ENCODE measurements at places on chromosomes 7 and 10. TPM values are rescaled to one million over a fixed set of nuclear protein-coding genes. Genes with fewer than 3 reads are reported as not detected.

- no peak for DNase-seq
Observed at GRCh38 chr7:26388256-26388655, 96.6 kb downstream of the SNX10 start.

DNA sequence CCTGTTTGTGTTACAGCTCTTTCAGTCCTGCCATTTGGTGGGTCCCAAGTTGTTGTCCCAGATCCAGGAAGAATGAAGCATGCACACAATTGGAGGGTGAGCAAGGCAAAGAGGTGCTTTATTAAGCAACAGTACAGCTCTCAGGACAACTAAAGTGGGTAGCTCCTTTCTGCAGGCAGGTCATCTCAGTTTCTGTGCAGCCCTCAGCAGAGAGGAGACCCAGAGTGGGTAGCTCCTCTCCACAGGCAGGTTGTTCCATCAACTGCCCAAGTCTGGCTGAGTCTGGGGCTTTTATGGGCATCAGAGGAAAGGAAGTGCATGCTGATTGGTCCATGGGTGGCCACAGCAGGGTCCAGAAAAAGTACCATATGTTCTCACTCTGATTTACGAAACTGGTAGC, 624.5 kb downstream of the LRMDA start:
- DNase-seq = no peak

DNA sequence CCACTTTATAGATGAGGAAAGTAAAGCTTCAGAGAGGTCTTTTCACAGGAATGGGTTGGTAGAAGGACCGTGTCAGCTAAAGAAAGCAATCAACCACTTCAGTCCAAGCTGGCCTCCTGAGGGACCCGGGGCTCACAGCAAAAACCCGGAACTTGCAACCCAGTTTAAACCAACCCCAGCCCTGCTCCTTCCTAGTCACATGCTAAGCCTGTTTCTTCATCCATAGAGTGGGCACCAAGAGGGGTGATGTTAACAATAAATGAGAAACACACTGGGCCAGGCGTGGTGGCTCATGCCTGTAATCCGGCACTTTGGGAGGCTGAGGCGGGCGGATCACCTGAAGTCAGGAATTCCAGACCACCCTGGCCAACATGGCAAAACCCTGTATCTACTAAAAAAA, 12.1 kb upstream of the NPFFR1 start:
- no peak for DNase-seq

- DNase-seq = no peak
Observed at GRCh38 chr7:136637813-136638212, 230.6 kb upstream of the CHRM2 start.

LBX1 gene
- not detected for total RNA-seq

Measured in Right ventricle myocardium inferior (tissue), 1 donor.